ENCODE measurements at places on chromosomes 1 and 21.

GRCh38 chr1:181469829-181470228, 13.5 kb upstream of the CACNA1E start:
- no peak for DNase-seq

- DNase-seq = no peak
Observed at GRCh38 chr1:187264995-187265602, 436.4 kb downstream of the PLA2G4A start.

DNA sequence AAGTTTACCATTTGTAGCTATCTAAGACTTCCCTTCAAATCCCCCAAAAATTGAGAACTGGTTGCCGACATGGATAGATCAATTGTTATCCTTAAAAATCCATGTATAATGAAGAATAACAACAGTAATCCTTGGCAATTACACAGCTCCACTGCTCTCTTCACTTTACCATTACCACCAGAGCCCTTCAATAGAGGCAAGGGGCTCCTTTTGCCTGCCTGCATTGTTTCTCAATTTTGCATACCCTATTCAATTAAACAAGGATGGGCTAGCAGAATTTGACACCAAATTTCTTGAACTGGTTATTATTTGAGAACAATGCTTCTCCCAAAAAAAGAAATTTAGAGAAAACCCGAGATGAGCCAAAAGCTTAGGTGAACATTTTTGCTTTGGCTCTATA, 387.8 kb upstream of the PKN2 start:
- no peak for DNase-seq

DNA sequence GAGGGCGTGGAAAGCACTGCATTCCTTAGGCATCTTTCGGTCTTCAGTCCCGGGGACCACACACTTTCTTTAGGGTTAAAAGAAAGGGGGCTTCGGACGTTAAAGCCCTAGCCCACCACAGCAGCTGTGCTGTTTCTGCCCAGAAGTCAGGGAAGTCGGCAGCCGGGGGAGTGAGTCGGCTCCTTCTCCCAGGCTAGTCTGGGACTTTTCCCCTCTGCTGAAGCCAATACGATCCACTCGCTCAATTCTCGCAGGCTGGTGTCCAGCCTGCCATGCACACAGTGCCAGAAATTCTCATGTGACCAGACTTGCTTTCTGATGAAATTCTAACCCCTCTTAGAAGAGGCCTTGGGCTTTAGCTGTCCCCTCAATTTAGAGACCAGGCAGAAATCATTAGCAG, 67.7 kb downstream of the BCAR3 start:
- no peak for DNase-seq

GRCh38 chr1:67457247-67457646, 27.0 kb upstream of the SERBP1 start:
- DNase-seq = no peak

GRCh38 chr1:147890177-147890790, 12.3 kb upstream of the GJA8 start:
- peak; percentile 3 for DNase-seq

GRCh38 chr1:230957580-230957989, 21.1 kb downstream of the TTC13 start:
- no peak for DNase-seq
